Right renal pelvis (tissue), 4 donors: ENCODE measurements at places on chromosomes 1 and 21. TPM values are rescaled to one million over a fixed set of nuclear protein-coding genes. Genes with fewer than 3 reads are reported as not detected.

DNA sequence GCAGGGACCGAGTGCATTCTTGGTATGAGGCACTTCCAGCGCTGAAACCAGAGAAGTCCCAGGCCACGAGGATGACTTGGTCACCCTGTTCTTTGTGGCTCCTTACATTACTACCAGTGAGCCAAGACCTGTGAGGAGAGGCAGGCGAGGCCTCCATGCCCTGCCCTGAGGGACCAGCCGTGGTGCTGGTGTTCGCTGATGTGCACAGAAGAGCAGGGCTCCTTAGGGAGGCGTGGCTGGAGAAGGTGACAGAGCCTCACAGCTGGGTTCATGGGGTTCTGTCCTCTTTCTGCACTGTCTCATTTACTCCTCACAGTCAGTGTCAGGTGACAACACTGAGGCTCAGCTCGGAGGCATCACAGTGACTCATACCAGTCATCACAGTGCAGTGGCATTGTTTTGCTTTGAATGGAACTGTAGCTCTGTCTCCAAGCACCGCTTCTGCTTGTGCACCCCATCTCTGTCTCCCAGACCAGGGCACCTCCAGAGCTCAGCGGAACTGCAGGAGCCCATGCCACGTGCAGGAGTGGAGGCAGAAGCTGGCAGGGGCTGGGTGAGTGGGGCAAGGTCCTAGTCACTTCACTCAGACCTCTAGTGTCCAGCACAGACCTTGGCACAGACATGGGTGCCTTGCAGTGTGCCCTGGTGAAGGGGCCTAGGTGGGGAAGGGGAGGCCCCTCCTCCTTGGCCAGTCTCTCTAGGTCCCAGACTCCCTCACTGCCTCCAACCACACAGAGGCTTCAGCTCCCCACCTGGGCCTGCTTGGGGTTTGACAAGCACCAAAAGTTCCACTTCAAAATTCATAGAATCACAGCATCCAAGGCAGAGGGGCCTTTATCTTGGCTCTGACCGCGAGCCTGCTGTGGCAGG is 310.9 kb downstream of the MATN1 start:
- no peak for DNase-seq

GRCh38 chr21:26227130-26227529 is 56.6 kb upstream of the APP start:
- DNase-seq = peak; percentile 12

- no peak for DNase-seq
Measured at GRCh38 chr1:241610056-241610815, 29.9 kb downstream of the CHML start.

- no peak for DNase-seq
Measured at GRCh38 chr1:202374099-202374498, 25.6 kb downstream of the PPP1R12B start.

DNA sequence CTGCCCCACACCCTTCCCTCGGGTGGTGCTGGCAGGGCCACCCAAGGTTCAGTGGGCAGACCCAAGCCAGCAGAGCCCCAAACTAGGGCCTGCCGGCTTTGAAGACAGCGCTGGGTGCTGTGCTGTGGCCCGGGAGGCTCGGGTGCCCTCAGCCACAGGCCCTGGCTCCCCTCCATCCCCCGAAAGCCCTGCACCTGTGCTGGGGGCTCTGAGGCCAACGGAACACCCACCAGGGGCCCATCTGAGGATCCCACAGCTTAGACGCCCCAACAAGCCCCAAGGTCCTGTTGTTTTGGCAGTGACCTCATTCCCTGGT is 8.6 kb downstream of the ITGB2 start:
- no peak for DNase-seq

DNA sequence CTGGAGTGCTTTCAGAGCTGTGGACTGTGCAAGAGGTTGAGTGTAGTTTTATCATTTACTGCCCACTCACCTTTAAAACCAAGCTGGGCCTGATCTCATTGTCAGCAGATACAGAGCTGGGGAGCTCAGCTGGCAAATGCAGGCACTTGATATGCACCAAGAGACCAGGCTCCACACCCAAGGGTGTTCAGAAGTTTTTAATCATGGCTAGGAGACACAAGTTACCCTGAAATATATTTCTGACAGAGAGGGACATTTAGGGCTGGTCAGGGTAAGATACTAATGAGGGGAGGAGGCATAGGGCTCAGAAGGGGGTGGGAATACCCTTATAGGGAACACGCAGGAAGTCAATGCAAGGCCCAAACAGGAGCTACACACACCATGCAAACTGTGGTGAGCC is 153.7 kb downstream of the ELAVL4 start:
- DNase-seq = no peak

DNA sequence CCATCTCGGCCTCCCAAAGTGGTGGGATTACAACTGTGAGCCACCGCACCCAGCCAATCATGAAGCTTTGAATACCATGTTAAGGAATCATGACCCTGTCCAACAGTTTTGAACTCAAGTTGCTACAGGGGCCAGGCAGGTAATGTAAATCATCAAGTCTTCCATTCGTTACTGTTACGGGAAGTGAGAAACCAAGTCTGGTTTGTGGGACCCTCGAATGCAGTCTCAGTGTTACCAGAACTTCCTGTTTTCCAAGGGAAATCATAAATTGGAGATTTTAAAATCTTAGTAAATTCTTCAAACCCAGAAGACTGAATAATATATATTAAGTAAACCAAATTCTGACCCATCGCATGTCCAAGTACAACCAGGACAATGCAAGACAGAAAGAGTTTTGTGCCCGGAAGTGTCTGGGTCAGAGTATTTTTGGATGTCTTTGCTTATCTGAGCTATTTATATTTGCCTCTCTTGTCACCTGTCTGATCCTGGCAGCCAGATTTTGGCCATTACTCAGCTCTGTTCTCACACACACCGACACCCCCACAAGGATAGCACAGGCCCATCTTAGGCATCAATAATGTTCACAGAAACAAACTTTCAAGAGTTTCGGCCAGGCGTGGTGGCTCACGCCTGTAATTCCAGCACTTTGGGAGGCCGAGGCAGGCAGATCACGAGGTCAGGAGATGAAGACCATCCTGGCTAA is 8.8 kb downstream of the ATP5IF1 start:
- no peak for DNase-seq

- no peak for DNase-seq
Measured at GRCh38 chr1:158038793-158039192, 45.3 kb downstream of the KIRREL1 start.

DNA sequence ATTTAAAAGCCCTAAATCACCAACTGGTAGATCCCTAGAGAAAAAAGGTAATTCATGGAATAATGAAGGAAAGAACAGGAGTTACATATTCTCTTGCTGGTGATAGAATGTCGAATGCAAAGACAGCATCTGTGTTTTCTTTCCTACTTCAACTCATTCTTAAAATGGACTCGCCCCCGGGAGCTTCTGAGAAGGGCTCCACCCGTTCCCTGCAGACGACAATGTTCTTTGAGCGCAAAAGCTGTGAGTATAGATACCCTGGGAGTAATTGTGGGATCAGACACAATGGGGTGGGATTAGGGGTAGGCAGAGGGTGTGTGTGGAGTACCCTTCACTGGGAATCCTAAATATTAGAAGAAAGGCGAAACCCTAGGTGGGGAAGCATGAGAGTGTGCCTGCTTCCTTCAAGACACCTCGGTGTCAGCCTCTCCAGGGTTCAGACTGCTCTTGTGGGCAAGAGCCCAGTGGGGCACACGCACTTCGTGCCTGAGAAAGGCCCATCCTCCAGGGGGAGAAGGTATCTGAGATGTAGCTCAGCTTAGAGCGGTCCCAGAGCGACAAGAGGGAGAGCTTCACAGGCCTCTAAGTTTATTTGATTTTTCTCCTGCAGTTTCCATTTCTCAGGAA is 123.3 kb upstream of the DPYD start:
- DNase-seq = no peak

DNA sequence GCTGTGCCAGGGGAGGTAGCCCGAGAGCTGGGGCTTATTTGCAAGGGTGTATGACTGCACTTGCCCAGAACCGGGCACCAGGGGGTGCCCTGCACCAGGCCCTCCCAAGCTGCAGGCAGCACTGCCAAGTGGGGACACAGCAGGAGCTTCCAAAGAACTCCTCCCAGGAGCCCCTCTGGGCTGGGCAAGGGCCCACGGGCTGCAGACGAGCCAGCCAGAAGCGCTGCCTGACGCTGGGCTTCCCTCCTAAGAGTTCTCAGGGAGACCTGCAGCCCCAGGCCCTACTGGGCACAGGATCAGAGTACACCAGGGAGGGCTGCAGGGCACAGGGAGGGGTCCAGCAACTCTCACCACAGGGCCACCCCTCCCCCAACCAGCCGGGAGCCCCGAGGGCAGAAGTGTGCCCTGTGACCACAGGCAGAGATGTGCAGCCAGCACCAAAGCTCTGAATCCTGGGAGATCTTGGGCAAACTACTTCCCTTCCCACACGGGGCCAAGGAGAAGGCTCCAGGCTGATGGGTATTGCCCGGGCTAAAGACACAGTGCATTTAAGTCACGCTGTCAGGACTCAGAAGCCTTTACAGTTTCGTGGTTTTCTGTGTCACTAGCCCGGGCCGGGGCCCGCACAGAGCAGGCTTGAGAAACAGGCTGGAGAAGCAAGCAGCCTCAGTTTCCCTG is 63.4 kb downstream of the KCNAB2 start:
- no peak for DNase-seq

GRCh38 chr1:241701483-241702295 is 49.6 kb downstream of the WDR64 start:
- DNase-seq = no peak

DNA sequence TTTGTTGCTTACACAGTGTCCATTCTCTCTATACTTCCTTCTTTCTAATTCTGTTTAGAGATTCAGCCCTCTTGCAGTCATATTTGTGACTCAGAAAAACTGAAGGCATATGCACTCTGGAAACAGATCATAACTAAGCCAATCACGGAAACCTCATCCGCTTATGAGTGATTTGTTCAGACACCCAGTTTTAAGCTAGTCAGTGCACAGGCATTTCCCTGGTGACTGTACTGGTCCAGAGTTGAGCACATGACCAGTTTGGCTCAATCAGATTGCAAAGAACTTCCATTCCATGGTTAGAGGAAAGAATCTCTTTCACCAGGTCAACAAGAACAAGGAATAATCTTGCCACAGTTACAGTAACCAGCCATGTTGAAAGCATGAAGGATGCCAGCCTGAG is 69.2 kb upstream of the SGIP1 start:
- DNase-seq = no peak

- DNase-seq = no peak
Measured at GRCh38 chr1:116360429-116361173, 12.4 kb upstream of the ATP1A1 start.

- DNase-seq = no peak
Measured at GRCh38 chr1:43991476-43992231, at the start of gene CCDC24. TSS of gene CCDC24 (plus strand) at chr1:43991599. CDS start at chr1:43991879, 280 bp downstream.

DNA sequence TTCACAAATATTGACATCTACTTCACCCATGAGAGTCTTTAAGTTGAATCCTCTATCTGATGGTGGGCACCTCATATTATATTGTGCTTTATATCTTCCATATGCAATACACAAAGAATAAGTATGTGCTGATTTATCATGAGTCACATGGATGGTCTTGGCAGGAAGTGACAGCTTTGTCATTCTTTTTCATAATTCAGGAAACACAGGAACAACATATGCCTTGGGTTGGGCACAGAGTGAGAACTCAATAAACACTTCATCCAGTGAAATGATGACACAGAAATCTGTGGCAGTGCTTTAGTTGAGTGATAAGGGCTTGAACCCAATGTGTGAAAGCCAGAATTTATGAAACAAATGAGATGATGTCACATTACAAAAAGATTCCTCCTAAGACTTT is 41.2 kb downstream of the GADD45A start:
- DNase-seq = no peak

- DNase-seq = no peak
Measured at GRCh38 chr21:38807441-38807871, 1.7 kb downstream of the ETS2 start.

AMY2A gene
- not detected for polyA plus RNA-seq

CYP4Z1 gene
- 0.77 TPM for polyA plus RNA-seq

TMPRSS15 gene
- polyA plus RNA-seq = 0.29 TPM

MR1 gene
- polyA plus RNA-seq = 5.7 TPM
